ENCODE measurements at places on chromosomes 16 and 17.

- DNase-seq: no peak
Observed at GRCh38 chr17:31673076-31673475, 186.0 kb downstream of the COPRS start.

GRCh38 chr17:51653878-51654277 lies 393.5 kb downstream of the UTP18 start:
- DNase-seq: no peak

DNA sequence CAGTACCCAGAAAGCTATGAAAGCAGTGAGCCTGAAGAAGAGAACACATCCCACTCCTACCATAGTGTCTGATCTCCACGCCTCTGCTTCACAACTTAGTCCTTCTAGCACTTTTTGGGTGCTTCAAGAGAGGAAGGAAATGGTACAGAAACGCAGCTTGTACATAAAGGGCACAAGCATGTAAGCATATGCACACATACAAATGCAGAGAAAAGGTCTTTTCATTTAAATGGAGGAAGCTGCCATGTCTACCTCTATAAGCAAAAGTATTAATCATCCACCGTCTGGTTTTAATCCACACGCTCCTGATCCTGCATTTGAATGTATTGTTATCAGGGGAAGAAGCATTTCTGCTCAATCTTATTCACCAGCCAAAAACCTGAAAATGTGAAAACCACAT lies 100.7 kb downstream of the HIC1 start:
- DNase-seq: no peak

- DNase-seq: no peak
Observed at GRCh38 chr17:38584350-38584925, 21.3 kb downstream of the SRCIN1 start.

DNA sequence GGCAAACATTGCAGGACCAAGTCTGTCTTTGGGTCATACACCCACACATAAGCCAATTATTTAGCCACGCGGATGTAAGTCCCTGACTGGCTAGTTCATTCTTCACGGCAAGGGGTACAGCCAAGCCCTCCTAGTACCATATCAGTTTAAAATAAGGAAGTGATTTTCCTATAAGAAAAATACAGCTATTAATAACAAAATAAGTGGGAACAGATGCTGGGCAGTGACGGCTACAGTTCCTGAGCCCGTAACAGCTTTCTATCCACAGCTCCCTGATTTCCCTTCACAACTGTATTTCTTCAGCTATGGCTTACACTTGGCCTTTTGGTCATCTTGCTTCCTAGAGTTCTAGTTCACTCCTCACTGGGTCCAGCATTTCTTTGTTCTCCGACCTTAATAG lies 542.4 kb upstream of the C16orf82 start:
- DNase-seq: no peak

GRCh38 chr17:43140396-43141332 lies 15.5 kb upstream of the BRCA1 start:
- no peak for DNase-seq

GRCh38 chr17:33200587-33200986 lies 92.5 kb downstream of the ASIC2 start:
- no peak for DNase-seq

DNA sequence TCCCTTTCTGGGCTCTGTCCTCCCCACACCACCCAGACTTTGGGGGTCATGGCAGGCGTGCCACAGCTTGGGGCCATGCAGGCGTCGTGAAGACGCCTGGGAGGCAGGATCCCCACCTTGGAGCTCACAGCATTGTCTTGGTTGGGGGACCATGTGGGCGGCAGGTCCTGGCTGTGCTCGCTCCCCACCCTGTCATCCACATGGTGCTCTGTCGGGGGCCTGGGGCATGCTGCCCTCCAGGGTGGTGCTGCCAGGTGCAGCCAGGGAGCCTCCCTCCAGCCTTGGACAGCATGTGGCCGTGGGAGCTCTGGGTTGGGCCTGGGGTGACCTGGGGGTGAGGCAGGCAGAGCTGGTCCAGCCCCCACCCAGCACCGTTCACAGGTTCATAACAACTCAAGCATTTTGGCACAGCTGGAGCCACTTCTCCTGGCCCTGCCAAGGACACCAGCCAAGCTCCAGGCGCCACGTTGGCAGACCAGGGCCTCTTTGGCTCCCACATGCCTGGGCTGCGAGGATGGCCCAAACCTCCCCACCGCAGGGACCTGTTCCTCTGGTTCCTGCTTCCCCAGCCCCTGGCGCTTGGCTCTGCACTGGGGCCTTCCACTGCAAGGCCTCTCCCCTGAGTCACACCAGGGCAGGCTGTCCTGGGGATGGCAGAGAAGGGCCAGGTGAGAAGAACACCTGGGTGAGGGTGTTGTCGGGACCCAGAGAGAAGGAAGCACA lies 15.1 kb upstream of the ATP6V0C start:
- no peak for DNase-seq

- no peak for DNase-seq
Observed at GRCh38 chr17:78745407-78746088, 36.5 kb downstream of the CYTH1 start.

DNA sequence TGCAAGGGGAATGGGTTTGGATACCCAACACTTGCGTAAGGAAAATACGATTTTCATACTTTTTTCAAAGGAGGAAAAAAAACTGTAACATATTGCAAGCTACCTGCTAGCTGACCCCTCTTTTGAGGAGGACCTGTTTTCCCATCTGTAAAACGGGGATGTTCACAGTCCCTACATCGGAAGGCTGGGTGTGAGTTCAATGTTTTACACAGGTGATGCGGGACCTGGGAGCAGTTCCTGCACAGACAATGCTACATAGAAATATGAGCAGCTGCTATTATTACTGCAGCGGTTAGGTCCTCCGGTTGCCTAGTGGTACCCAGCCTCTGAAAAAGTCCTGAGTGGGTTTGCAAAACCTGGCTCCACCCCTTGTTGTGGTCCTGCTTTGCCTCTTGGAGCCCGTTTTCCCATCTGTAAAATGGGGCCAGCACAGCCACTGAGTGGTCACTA lies 3.5 kb downstream of the SOCS1 start:
- no peak for DNase-seq

GRCh38 chr16:9723136-9723535 lies 459.1 kb downstream of the GRIN2A start:
- DNase-seq: no peak

DNA sequence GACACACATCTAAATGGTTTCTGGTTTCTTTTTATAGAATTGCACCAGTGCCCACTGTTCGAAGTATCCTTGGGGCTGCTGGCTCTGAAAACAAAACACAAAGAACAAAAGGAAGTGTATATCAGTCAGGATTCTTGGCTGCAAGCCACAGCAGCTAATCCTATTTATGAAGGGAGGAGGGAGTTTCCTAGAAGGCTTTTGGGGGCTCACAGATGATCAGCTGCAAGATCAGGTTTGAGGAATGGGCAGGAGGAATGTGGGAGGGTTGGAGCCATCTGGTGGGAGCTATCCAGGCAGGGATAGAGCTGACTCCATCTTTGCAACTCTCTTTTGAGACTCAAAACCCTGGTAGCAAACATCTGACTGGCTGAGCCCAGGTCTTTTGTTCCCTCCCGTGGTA lies 118.3 kb upstream of the EEF2KMT start:
- no peak for DNase-seq

DNA sequence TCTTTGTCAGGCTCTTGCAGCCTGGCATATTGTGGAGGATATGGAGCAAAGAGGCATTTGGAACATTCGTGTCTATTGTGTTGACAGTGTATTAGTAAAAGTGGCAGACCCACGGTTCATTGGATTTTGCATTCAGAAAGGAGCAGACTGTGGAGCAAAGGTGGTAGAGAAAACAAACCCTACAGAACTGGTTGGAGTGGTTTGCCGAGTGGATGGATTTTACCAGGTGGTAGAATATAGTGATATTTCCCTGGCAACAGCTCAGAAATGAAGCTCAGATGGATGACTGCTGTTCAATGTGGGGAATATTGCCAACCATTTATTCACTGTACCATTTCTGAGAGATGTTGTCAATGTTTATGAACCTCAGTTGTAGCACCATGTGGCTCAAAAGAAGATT lies 44.5 kb downstream of the EFCAB13 start:
- DNase-seq: no peak

DNA sequence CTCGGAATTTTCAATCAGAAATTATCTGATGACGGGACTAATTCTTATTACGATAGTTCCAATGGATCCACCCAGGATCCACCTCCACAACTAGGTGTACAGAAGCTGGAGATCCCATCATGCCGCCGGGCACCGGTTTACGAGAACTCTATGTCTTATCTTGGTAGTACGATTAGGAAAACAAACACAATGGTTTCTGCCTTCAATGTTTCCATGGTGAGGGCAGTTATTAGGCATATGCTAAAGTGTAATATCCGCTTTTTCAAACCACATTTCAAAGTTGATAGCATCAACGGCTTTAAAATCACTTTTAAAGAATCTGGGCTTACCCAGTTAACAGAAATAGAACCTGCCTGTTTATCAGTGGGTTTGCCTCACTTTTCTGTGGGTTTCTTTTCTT lies 705.7 kb downstream of the MAF start:
- DNase-seq: no peak

- DNase-seq: no peak
Observed at GRCh38 chr16:67740391-67740790, 21.3 kb upstream of the GFOD2 start.

GRCh38 chr17:38960402-38960801 lies 6.8 kb downstream of the FBXO47 start:
- no peak for DNase-seq

- DNase-seq: no peak
Observed at GRCh38 chr16:20676837-20677236, 20.6 kb downstream of the ACSM1 start.

DNA sequence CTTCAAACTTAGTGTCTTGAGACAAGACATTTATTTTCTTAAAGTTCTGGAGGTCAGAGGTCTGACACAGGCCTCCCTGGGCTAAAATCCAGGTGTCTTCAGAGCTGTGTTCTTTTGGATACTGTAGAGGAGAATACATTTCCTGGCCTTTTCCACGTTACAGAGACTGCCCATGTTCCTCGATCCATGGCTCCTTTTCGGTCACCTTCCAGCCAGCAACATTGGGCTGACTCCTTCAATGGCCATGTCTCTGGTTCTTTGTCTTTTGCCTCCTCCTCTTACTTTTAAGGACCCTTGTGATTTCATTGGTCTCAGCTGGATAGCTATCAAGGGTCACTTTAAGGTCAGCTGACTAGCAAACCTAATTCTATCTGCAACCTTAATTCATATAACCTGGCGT lies 212.4 kb downstream of the WWOX start:
- DNase-seq: no peak

DNA sequence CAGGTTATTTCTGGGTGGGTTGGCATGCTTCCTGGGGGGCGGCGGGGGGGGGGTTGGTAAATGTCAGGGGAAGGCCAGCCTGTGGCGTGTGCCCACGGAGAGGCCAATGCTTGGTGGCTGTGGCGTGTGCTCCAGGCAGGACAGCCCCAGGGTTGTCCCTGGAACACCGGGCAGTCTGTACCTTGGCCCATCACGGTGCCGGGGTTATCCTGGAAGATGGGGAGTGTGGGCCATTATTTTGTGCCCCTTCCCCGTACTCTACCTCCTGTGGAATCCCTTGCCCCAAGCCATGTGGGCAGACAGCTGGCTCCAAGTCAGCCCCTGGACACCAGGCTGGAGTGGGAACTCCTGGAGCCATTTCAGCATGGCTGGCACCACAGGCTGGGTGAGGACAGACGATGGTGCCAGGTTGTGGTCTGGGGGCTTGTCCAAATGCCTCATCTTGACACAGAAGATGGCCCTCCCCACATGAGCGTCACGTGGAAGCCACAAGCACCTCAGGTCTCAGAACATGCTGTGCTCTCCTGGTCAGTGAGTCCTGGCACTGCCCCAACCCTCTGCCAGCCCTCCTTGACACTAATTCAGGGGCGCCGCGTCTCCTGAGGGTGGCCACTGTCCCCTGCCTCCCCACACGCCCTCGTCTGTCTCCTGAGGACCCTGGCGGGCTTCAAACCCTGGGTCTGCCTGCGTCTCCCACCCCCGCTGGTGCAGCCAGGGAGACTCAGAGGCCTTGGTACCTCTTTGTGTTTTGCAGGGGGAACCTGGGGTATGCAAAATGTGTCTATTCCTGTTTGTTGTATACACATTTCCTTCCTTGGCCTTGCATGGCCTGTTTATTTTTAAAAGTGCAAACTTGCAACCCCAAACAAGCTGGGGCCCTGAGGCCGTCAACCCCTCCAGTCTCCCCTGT lies 4.3 kb downstream of the SLC16A3 start:
- DNase-seq: no peak

DNA sequence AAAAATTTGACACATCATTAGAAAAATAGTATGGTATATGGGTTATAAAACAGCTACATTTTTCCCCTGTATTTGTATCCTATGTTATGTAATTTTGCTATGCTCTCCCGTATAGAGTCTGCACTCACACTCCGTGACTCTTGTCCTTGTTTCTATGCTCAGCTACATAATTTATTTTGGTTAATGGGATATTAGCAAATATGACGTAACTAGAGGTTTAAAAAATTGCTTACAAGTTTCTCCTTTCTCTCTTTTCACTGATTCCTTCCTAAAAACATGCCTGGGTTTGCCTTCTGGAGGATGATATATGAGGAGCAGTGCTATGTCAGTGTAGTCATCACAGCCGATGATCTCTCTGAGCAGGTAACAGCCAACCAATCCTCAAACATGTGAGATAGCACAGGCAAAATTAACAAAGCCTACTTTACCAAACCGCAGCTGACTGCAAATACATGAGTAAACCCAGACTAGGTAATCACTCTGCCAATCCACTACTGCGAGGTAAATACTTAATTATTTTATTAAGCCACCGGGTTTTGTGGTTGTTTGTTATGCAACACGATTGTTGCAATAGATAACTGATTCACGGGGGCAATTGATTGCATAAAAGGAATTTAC lies 126.9 kb downstream of the KIF2B start:
- no peak for DNase-seq

DNA sequence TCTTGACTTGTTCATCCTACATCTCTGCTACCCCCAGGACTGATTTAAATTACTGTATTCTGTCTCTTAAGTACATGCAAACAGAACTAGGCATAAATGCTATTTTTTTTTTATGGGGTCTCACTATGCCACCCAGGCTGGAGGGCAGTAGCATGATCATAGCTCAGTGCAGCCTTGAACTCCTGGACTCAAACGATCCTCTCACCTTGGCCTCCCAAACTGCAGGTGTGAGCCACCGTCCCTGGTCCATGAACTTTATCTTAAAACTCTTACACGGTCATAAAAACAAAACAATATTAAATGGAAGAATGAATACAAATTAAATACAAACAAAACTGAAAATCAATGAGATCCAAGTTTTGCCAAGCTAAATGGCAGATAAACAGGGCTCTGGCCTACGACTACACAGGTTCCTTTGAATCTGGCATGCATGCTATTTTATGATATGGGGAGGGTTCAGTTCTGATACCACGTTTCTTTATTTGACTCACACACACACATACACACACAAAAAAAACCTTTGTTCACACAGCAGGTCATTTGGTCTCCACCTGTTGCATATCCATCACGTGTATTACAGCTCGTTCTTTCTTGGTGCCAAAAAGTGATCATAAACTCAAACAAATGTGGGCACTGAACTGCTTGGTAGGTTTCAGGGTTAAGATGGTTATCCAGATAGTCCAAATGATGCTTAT lies 1.1 kb upstream of the PKD1L3 start:
- DNase-seq: no peak

All from smooth muscle cell of the brain vasculature (primary cell).